ENCODE measurements at places on chromosomes 3 and 15.

- DNase-seq: no peak
Observed at GRCh38 chr3:197482001-197482400, 73.8 kb downstream of the BDH1 start.

DNA sequence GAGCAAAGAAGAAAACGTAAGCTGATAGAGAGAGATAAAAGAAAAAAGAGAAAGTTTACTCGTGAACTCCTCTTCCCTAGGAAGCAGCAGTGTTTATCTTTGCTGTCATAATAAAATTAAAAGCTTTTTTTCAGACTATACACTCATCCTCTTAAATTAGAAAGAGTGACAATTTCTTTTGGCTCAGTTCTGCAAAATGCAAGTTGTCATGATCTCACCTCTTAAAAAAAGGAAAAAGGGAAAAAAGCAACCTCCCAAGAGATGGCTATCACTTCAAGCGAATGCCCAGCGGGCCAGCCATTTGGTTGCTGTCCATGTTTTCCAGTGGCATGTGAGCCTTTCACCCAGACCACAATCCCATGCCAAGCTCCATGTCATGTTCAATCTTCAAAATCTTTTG, 7.0 kb upstream of the THBS1 start:
- DNase-seq: no peak

- no peak for DNase-seq
Observed at GRCh38 chr3:115843206-115843605, 219.9 kb downstream of the GAP43 start.

DNA sequence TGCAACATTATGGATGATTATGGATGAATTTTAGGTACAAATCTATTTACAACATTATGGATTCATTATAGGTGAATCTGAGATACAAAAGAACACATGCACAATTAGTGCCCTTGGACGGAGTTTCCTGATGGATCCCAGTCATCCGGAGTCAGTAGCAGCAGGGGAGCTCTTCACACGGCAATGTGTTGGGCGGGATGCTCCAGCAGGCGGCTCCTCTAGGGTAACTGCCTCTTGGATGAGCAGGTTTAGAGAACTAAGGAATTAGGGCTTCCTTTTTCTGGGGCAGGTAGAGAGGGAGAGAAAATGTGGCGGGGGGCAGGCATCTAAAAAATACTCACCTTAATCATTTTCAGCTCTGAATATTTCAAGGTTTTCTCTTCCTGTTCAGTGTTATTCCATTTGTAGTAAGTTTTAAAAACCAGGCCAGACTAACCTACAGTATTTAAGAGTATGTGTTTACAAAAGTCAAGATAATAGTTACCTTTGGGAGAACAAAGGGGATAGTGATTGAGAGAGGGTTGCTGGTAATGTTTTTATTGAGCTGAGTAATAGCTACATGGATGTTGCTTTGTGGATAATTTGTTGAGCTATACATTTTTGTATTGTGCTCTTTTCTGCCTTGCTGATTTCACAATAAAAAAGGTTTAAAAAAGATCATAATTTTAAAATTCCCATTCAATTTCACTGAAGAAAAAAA, 27.4 kb upstream of the GOLM2 start:
- DNase-seq: no peak

- DNase-seq: no peak
Observed at GRCh38 chr3:177615015-177615414, 417.7 kb upstream of the TBL1XR1 start.

DNA sequence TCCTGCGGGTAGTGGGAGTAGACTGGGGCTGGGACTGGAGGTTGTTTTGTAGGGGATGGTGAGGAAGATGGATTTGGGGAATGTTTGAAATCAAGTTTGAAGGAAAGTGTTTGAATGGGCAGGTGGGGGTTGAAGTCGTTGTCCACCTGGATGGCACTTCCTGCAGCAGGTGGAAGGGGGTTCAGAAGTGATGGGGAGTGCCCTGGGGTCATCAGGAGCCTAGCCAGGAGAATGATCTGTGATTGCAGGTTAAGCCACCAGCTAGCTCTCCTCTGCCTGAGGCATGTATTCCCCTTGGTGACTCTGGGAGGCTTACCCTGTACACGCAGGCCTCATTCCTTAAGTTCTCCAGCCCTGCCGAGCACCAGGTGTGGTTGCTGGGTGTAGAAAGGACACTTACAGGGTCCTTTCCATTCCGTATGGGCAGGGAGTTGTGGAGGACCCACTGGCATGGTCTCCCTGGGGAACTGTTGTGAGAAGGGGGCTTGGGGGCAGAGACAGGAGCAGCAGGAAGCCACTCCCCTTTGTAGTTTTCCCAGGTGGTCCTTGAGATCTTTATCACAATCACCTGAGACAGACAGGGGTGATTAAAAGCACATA, 19.9 kb upstream of the EXOG start:
- no peak for DNase-seq

DNA sequence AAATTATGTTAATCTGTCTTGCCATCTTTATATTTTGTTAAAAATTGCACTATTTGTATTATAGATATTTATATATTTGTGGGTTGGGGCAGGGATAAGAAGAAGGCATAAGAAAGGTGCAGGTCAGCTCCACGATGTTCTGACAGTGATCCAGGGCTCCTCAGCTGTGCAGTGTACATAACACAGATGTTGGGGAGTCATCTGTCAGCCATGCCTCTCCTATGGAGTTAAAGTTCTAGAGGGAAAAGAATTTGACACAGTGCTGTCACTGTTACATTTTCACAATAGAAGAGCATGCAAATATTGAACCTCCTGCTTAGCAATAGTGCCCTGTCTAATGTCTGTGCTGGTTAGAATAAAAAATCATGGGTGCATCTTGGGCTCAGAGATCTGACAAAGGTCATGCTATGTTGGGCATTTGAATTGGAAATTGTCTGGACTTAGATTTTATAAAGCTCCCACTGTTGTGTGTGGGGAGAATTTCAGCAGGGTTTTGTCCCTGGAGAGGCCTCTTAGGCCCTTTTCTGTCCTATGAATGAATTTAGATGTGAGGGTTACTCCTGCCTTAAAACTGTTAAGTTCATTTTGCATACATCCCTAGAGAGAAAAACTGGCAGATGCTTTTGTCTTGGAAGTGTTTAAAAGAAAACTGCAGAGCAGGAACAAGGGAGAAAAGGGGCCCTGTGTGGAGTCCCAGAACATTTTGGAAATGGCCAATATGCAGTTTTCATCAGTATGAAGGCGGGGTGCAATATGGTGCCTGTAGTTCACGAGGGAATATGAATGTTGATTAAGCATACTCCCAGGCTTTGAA, 20.4 kb downstream of the CDIN1 start:
- no peak for DNase-seq

- no peak for DNase-seq
Observed at GRCh38 chr3:160001148-160001760, 12.6 kb downstream of the IL12A start.

- no peak for DNase-seq
Observed at GRCh38 chr15:29570948-29571791, 251.1 kb downstream of the TJP1 start.

GRCh38 chr15:63243776-63244175, 33.6 kb upstream of the APH1B start:
- DNase-seq: no peak

DNA sequence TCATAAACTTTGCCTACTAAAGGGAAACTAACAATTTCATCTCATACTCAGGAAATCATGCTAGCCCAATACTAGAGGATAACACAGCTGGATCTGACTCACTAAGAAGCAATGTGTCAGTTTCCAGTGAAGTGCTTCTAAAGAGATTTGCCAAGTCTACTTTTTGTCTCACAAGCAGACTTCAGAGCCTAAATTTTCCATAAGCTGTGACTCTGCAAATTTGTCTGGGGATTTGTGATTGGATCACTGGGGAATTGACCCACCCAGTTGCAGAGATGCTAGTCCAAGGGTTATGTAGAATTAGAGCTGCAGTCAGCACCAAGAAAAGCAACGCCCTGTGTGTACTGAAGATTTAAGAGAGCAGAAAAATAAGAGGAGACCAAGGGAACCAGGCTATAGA, 647.1 kb downstream of the NTRK3 start:
- DNase-seq: no peak

DNA sequence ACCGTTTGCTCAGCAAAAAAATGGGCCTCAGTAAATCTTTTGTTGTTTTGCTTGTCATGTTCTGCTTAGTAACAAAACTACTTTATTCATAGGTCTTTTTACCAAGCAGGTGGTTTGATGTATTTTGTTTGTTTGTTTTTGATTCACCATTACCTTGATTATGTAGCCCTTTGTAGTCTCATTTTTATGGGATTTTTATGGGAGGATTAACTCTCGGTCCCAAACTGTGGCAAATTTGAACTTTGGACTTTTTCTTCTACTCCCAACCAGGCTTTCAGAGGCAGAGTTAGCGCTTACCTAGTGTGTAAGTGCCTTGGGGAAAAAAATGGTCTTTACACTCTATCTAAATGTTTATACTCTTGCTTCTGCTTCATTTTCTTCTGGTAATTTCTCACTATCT, 276.7 kb upstream of the POU1F1 start:
- DNase-seq: no peak

DNA sequence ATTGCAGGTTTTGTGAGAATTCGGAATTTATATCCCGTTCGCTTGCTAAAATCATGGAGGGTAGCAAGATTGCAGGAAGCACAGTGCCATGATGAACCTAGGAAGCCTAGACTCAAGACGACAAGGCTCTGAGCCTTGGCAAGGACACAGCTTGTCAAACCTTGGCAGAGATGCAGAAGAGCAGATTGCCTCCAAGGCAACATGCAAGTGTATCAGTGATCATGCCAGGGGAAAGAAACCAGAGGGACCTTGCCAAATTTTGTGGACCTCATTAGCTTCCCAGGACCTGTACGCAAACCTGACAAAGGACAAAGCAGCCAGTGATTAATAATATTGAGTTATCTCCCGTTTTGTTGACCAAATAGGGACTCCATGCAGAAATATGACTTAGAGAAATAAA, 159.7 kb downstream of the GOLIM4 start:
- no peak for DNase-seq

GRCh38 chr3:29731050-29731449, 450.2 kb downstream of the RBMS3 start:
- DNase-seq: no peak

- peak; percentile 72 for DNase-seq
Observed at GRCh38 chr15:67456677-67457529, 64.0 kb upstream of the C15orf61 start.

GRCh38 chr3:11523572-11524101, 120.1 kb downstream of the VGLL4 start:
- no peak for DNase-seq

DNA sequence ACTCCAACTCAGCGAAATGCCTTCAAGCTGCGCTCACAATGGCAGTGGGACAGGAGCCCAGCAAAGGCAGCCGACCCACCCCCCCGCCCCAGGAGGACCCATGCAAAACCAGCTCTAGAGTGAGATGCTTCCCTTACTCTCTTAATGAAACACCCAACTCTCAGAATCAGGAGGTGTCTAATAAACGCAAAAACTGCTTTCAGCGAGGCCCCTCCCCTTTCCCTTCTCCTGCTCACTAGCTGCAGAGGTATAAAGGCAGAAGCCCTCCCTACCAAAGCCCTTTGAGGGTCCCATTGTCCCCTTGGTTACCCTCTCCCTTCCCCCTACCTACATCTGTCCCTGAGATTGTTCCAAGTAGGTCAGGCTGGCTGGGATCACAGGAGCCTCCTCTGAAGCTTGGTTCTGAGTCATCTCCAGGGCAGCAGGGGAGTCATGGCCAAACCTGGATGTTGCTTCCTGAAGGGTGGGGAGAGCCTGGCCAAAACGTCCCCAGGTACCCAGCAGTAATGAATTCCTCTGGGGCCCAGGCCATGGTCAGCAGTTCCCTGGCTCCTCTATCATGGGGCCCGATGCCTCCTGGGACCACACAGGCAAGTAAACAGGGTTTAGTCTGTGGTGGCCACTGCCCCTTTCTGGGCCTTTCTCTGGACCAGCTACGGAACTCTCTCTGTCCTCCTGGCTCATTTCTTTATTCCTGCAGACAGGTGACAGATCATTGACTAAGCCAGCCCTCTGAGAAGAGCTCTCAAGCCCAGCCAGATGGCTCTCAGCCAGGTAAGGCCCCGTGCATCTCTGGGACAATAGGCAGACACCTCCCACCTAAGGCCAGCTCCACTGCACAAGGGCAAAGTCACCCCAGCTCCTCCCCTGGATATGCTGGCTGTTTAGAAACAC, 8.6 kb downstream of the KLHL25 start:
- no peak for DNase-seq

GRCh38 chr3:139654637-139655365, 23.0 kb downstream of the NMNAT3 start:
- no peak for DNase-seq
